ENCODE measurements at places on chromosomes 12 and 14. TPM values are rescaled to one million over a fixed set of nuclear protein-coding genes. Genes with fewer than 3 reads are reported as not detected.

The RITA1 gene
- 14.7 TPM for total RNA-seq

DNA sequence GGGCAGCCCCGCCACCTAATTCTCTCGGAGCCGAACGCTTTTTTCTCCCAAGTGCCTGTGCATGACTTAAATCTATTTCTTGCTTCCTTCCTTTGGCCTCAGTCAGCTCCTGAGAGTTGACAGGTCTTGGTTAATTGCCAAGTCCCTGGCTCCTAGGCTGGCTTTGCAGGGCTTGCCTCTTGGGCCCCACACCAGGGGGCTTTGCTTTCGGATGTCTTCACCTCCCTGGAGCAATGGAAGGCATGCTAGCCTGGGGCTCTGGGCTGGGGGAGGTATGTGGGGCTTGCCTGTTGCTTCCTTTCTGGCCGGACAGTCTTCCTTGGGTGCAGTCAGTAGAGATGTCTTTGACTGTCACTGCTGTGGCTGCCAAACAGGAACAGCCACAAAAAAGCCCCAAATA lies 2.2 kb upstream of the KRT80 start:
- no peak for DNase-seq

The DTX3 gene
- 2.8 TPM for total RNA-seq

DNA sequence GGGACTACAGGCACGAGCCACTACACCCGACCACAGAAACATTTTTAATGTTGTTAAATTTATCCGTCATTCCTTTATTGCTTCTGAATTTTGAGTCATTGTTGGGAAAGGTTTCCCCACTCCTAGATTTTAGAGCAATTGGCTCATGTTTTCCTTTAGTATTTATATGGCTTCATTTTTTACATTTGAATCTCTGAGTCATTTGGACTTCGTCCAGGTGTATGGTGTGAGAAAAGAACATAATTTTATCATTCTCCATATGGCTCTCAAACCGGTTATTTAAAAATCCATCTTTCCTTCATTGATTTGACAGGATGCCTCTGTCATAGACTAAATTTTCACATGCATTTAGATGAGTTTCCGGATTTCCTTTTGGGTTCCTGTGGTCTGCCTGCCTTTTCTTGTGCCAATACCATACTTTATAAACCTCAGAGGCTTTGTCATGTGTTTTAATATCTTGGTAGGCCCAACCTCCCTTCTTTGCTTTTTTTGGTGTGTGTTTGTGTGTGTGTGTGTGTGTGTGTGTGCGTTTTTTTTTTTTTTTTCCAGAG lies 30.9 kb downstream of the LRTM2 start:
- peak; percentile 56 for DNase-seq

The KRT3 gene
- not detected for total RNA-seq

The SLC2A14 gene
- total RNA-seq, result under 0.01 TPM

- DNase-seq, result no peak
Measured at GRCh38 chr12:51131745-51132521, 41.0 kb downstream of the TFCP2 start.

DNA sequence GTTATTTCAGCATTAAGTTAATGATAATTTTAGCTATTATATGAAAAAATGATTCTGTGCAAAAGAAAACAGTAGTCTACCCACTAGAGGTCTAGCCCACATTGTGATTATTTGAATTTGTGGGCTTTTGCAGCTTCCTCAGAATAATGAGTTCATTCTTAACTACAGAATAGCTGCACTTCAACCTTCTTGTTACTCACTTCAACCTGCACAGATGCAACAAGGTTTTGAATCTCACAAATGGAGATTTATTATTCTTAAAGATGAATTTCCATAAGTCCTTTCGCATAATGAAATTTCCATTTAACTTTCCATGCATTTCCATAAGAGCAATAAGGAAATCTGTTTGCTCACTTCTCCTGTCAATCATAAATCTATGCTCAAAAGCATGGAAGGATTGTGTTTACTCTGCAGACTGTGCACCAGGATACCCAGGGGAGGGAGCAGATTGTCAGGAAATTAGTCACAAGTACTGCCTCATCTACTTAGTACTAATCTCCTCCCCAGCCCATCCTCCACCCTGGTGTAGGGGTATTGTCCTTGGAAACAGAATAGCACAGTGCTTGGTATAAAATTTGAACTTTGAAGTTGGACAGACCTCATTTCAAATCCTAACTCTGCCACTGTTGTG lies 24.1 kb downstream of the PTGER2 start:
- DNase-seq, result peak; percentile 70

The GALNT9 gene
- under 0.01 TPM for total RNA-seq

DNA sequence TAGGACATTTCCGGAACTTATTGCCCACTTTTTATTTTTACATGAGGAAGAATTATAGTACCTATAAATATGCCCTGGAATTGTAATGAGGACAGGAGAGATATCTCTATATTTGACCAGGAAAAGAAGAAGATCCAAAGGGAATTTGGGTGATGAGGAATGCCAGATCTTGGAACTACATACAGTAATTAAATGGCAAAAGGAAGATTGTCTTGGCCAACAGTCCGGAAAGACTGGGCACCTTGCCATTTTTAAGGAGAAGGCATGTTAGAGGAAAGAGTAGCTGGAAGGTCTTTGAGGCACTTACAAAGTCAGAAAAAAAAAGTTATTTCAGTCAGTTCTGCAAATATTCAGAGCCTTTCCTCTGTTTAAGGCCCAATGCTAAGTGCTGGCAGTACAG lies 616.4 kb downstream of the MED13L start:
- DNase-seq, result no peak

DNA sequence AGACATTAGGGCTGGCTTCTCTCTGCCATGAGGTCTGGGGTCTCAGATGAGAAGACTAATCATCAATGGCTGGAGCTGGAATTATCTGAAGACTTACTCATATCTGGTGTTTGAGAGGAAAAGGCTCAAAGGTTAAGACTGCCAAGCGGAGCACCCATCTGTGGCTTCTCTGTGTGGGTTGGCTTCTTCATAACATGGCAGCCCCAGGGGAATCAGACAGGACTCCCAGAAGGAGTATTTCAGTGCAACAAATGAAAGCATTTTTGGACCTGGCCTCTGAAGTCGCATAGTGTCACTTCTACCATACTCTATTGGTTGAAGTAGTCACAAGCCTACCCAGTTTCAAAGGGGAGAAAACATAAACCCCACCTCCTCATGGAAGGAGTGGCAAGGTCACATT lies 171.8 kb upstream of the KRR1 start:
- DNase-seq, result no peak

DNA sequence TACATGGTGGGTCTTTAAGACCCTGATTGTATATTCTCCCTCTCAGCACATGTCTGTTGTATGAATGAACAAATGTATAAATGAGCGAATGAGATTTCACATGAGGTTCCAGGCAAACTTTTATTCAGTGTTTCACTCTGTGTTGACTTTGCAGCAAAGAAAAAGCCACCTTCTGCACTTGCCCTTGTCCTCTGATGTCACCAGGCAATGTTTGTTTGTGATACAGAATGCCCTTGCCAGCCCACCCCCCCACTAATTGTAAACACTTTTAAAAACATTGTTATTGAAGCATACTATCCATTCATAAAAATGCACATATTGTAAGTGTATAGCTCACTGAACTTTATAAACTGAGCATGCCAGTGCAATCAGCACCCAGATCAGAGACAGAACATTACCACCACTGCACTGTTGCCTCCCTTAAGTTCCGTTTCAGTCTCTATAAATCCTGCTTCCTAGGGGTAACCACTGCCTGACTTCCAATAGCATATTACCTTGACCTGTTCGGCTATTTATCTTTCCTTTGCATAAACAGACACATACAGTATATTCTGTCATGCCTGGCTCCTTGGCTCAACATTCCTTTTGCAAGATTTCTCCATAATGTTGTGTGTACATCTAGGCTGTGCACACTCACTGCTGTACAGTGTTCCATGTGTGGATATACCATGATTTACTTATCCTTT lies 11.3 kb upstream of the LTA4H start:
- DNase-seq, result no peak

DNA sequence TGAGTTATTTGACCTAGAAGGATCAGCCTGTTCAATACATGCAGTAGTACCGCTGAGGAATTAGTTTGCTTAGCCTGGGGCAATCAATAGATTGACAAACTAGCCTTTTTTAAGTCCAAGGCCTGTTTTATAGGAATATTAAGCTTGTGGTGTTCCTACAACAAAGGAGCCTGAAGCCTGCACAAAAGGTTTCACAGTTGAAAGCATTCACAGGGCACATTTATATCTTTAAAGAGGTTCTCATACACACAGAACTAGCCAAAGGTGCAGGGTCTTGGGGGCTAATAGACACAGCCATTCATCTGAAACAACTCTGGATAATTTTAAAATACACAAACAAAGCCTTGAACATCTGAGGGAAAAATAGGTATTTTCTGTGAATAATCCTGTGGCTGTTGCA lies 160.3 kb downstream of the RPS29 start:
- no peak for DNase-seq

The PRH2 gene
- 0.28 TPM for total RNA-seq

DNA sequence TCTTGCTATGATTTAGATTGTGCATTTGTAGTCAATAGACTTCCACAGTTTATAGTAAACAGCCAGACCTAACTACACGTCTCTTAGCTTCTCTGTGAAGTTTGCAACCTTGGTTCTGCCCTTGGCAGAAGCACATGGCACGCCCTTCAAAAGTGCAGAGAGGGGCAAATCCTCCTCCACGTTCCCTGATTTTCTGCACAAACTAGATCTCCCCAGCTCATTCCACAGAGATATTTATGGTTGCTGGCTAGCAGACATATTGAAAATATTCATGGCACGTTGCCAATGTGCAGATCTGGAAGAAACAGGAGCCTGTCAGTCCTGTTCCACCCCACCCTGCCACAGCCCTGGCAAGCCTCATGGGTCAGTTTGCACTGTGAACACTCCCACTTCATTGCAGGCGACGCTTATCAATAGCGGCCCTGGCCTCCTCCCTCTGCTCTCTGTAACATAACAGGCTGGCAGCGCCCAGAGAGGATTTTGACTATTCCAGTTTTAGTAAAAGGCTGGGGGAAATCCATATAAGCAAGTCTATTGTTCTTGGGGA lies 6.5 kb upstream of the LGALS3 start:
- DNase-seq, result peak; percentile 34

DNA sequence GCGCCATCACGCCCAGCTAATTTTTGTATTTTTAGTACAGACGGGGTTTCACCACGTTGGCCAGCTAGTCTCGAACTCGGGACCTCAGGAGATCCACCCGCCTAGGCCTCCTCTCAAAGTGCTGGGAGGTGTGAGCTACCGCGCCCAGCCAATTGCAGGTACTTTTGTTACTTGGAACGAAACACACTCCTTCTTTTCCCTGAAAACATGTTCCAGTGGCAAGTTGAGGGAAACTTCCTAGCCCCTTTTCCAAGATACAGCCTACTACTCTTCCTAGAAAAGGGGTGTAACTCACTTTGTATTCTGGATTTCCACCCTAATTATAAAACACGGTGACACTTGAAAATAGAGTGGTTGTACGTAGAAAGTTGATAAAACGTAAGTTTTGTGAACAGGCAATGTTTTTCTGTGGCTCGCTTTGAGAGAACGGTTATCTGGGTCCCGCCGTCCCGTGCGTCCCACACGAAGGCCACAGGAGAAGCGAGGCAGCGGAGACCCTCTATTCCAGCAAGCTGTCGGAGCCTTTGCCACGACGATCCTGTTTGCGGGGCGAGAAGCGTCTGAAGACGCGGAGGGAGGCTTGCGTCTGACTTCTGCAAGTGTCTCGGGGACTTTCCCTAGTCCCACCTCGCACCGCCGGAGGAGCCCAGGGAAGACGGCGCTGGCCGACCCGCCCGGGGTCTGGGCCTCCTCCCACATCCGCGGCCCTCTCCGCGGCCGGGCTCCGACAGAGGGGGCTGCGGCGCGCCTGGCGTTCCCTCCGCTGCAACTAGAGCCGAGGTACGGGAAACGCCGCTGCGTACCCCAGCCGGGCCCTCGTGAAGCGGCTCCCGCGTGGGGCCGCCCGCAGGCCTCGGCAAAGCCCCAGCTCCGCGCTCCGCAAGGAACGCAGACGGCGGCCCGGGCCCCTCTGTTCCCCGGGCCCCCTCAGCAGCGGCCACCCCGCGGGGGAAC lies 745 bp downstream of the CDCA4 start:
- peak; percentile 49 for DNase-seq

- no peak for DNase-seq
Measured at GRCh38 chr12:124561231-124561630, 6.2 kb downstream of the NCOR2 start.

- DNase-seq, result peak; percentile 0
Measured at GRCh38 chr14:60051721-60052221, 40.0 kb upstream of the PCNX4 start.
